ENCODE measurements at places on chromosomes 4 and X.

- DNase-seq, result no peak
Observed at GRCh38 chrX:136220540-136220939, 30.7 kb downstream of the MAP7D3 start.

GRCh38 chr4:167555338-167556022, 321.2 kb upstream of the SPOCK3 start:
- no peak for DNase-seq

DNA sequence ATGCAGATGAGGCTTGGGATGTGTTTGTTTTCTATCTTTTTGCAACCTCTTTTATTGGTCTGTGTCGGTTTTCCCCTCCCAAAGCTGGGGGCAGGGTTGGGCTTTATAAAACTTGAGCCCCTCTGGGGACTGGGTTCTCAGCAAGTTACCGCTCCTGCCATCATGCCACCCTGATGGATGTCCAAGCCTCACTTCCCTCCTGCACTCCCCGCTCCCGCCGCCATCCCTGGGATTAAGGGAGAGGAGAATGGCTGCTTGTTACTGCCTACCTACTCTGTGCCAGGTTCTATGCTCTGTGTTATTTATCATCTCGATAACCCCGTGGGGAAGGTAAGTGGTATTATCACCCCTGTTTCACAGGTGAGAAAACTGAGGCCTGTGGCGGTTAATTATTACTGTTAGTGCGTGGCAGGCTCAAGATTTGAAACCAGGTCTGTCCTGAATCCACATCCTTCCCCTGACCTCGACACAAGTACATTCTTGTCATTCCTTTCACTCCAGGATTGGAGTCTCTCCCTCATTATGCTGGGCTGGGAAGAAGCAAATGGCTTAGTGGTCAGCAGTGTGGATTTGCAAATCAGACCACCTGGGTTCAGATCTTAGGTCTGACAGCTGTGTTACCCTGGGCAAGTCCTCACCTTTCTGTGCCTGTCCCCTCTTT, 4.5 kb downstream of the UBA1 start:
- DNase-seq, result no peak

DNA sequence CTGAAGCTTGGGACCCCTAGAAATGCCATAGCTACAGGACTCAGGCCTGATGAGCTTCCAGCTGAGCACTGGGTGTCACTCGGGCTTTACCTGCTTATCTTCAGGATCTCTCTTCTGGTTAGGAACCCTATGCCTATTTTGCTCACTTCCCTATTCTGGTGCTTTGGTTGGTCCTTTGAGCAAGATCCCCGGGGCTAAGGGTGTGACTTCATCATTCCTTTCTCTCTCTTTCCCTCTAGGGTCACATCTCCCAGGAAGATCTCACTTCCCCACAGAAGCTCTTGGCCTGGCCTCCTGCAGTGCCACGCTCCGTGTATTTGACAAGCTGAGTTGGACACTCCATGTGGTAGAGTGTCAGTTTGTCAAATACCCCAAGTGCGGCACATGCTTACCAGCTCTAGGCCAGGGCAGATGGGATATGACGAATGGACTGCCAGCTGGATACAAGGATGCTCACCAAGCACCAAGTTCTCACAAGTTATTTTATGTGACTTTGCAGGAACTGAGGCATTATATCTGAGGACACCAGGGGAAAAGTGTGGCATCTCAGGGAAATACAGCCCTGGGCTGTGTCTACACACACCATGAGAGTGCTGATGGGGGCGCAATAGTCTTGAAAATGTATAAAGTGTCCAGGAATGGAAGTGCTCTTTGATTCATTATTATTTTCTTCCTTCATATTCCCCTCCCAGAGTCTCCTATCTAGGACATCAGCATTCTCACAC, 21.1 kb downstream of the VSIG4 start:
- no peak for DNase-seq

DNA sequence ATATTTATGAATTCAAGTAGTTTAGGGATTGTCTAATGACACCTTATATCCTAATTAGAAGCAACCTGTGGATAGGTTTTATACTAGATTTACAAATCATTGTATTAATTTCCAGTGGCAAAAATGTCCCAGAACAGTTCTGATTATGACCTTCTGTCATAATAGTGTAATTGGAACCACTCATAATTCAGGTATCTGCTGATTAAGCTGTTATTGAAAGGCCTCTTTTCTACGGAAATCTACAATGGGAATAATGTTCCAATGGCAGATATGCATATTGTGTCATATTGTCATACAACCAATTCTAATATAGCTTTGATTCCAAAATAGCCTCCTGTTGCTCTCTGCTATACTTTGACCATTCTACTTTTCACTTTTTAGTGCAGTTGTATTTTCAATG, 19.0 kb downstream of the MMRN1 start:
- no peak for DNase-seq

DNA sequence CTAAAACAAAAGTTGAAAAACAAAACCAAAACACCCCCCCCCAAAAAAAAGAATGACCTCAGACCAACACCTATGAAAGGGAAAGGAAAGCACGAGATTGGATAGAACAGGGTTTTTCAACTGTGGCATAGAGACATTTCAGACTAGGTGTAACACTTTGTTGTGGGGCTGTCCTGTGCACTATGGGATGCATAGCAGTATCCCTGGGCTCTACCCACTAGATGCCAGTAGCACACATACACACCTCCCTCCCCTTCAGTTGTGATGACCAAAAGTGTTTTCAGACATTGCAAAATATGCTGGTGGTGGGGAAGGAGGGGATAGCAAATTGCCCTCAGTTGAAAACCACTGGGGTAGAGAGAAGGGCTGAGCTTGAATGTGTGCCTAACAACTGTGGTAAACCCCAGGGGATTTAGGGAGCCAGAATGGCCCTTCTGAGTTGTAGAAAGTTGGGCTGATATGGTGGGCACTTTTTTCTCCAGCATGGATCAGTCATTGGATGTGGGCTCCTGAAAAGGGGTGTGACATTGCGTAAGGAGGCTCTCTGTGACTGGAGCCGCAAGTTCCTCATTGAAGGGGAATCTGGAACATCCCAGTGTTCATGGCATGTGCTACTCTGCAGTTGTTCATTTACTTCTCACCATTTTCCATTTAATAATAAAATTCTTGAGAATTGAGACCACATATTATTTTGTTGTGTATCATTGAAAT, 8.8 kb upstream of the GEMIN8 start:
- no peak for DNase-seq
